ENCODE measurements at places on chromosomes 7 and 10. TPM values are rescaled to one million over a fixed set of nuclear protein-coding genes. Genes with fewer than 3 reads are reported as not detected.
A peak's percentile ranks its signal among the peaks of the same experiment; 100 is the strongest.

GRCh38 chr10:30974355-30974754 lies 57.3 kb downstream of the ZNF438 start:
- no peak for DNase-seq

FGFR2 gene
- 29.2 TPM for total RNA-seq

- DNase-seq = no peak
Observed at GRCh38 chr7:68438016-68438415, 1160.3 kb upstream of the AUTS2 start.

TRIM73 gene
- total RNA-seq = 2.5 TPM

DNA sequence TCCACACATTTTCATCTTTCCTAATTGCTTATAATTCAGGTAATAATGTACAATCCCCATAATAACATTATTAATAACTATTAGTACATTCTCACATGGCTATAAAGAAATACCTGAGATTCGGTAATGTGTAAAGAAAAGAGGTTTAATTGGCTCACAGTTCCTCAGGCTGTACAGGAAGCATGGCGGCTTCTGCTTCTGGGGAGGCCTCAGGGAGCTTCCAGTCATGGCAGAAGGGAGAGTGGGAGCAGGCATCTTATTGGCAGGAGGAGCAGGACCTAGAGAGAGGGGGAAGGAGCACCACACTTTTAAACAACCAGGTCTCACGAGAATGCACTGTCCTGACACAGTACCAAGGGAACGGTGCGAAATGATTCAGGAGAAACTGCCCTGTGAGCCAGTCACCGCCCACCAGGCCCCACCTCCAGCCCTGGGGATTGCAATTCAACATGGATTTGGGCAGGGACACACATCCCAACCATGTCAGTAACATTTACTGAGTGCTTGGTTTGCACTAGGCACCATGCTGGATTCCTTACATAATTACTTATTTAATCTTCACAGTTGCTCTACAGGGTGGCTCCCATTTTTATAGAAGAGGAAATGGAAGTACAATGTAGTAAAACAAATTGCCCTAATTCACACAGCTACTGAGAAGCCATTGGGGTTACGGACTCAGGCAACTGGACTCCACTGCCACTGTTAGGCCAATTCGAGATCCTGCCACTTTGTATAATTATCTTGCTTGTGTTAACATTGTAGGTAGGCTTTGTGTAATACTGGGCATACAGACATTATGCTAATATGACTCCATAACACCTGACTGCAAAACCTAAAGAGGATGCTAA lies 8.7 kb upstream of the ESYT2 start:
- DNase-seq = no peak

WNT8B gene
- 0.23 TPM for total RNA-seq

DNA sequence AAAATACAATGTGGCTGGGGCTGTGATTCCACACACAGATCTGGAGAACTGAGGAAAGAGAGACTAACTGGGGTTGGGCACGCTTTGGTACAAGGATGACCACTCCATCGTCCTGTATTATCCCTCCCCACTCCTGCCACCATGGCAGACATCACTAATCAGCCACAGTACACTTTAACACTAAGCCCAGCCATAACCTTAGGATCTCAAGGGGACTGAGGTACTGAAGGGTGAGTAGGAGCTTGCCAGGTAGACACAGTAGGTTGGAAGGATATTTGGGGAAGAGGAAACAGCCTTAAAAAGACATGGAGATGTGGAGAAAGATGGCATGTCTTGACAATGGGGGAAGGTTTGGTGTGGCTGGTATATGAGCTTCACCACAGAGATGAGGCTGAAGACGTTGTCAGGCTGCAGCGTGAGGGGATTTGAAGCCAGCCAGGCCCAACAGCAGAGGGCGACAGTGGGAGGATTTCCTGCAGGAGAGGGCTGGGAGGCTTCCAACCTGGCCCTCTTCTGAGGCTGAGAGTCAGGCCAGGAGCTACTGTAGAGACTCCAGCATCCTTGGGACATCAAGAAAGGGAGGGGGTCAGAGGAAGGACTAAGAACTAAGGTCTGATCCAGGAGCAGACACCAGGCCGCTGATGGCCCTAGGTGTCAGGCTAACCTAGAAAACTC lies 58.6 kb upstream of the COL13A1 start:
- peak; percentile 44 for DNase-seq

- no peak for DNase-seq
Observed at GRCh38 chr10:25797888-25798429, 136.1 kb upstream of the MYO3A start.

Data from HT-29 (cell line).